ENCODE measurements at places on chromosomes 11 and 22.

GRCh38 chr11:107648242-107648641, 57.3 kb downstream of the ELMOD1 start:
- no peak for DNase-seq

- no peak for DNase-seq
These were observed 17.8 kb downstream of the CD59 start for GRCh38 chr11:33718440-33718839.

GRCh38 chr11:83601201-83601913, 315.2 kb upstream of the CCDC90B start:
- DNase-seq, result no peak

DNA sequence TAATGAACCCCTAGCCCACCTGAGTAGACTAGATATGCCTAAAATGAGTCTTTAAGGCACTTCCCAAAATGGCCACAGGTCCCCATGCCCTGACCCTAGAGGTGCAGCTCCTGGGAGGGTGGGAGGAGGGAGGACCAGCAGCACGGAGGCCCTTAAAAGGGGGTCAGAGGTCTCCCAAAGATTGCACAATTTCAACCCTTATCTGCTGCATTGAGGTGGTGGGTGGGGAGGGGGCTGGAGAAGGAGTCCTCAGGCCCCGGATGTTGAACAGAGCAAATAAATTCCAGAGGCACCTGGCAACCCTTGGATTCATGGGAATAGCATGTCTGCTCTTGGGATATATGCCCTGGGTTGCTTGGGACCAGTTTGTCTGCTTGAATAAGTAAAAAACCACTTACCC, 57.6 kb downstream of the NAV2 start:
- no peak for DNase-seq

DNA sequence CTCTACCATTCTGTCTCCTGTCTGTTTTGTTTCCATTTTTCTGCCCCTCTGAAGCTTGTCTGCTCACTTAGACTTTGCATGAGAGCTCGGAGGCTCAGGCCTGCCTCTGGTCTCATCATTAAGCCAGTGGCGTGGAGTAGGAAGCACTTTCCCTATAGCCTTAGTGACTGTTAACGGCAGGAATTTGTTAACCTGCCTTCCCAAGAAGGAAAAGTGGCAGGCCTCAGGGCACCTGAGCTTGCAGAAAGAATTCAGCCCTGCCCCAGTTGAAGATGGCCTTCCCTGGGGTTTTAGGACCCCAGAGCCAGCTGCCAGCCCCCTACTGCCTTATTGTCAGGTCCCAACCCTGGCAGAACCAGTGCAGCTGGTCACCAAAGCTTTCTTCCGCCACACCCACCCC, 93.2 kb downstream of the PKNOX2 start:
- no peak for DNase-seq

DNA sequence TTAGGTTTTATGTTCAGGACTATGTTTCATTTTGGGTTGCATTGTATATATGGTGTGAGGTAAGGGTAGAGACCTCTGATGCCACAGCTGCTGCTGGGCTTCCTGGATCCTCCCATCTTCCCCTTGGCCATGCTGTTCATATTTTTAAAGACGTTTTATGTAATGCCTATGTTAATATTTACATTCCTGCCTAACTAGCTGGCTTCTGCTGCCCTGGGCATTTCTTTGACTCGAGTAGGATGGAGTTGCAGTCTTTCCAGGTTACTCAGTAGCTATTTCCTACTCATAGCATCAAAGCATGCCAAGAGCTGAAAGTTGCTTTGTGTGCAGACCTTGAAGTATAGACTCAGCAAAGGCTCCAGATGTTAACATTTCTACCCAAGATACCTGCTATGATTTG, 220.5 kb upstream of the CADM1 start:
- DNase-seq, result no peak

- no peak for DNase-seq
These were observed 829.3 kb downstream of the TBC1D22A start for GRCh38 chr22:47591709-47592108.

DNA sequence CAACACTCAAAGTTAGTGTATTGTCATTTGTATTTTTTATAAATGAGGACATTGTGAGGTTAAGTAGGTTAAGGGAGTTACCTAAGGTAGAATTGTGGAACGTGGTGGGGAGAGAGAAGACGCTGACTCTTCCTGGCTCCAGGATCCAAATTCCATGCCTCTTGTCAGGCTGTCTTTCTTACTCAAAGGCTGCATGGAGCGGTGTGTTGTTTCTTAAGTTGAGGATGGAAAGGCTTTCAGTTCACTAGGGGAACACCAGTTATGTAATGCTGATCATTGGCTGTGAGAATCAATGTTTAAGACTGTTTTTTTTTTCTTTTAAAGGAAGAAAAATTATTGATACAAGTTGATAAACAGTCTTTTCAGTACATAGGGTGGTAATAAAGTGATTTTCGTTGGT, 2.9 kb downstream of the UBE2L3 start:
- DNase-seq, result no peak

- DNase-seq, result no peak
These were observed 332.7 kb downstream of the CASP12 start for GRCh38 chr11:104565583-104565961.

DNA sequence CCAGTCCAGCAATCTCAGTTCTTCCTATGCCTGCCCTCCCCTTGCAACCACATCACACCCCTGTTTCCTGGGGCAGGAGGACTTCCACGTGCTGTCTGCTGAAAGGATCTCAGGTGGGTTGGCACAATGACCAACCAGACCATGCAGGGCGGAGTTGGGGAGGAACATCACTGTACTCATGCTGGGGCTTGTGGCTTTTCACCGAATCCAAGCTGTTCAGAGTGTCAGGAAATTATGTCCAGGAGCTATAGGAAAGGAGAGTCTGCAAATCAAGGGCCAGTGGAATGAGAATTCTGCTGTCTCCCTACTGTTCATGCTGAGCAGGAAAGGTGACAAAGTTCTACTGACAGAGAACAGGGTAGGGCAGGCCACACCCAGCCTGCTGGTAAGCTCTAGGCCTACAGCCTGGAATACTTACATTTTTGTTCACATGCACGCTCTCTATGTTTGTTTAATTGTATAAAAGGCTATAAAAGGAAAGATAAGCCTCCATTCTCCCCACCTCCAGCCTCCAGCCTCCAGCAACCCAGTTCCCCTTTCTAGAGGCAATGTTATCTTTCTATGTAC, 1.7 kb upstream of the PLAAT2 start:
- DNase-seq, result no peak

- no peak for DNase-seq
These were observed 58.6 kb downstream of the APOL1 start for GRCh38 chr22:36311386-36312085.

- DNase-seq, result peak; percentile 6
These were observed 433.2 kb downstream of the GUCY1A2 start for GRCh38 chr11:106585061-106585460.

GRCh38 chr11:44189986-44190882, 94.8 kb downstream of the EXT2 start:
- DNase-seq, result no peak

- no peak for DNase-seq
These were observed 9.8 kb upstream of the SEC14L6 start for GRCh38 chr22:30556388-30556787.

DNA sequence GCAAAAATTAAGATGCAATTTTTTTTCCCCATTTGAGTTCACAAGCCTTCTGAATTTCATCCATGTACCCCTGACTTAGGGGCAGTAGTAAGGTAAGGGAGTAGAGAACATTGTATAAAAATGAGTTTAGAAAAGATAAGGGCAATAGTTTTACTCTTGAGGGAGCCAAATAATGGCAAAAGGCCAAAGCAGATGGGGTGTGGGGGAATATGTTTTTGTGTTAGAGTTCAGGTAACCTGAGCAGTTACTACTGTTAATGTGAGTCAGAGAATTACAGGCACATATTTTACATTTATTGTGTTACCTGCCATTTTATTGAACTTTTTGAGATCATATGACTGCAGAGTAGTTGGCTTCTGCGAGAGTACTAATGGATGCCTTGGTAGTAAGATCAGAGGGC, 3.1 kb downstream of the EED start:
- peak; percentile 12 for DNase-seq

DNA sequence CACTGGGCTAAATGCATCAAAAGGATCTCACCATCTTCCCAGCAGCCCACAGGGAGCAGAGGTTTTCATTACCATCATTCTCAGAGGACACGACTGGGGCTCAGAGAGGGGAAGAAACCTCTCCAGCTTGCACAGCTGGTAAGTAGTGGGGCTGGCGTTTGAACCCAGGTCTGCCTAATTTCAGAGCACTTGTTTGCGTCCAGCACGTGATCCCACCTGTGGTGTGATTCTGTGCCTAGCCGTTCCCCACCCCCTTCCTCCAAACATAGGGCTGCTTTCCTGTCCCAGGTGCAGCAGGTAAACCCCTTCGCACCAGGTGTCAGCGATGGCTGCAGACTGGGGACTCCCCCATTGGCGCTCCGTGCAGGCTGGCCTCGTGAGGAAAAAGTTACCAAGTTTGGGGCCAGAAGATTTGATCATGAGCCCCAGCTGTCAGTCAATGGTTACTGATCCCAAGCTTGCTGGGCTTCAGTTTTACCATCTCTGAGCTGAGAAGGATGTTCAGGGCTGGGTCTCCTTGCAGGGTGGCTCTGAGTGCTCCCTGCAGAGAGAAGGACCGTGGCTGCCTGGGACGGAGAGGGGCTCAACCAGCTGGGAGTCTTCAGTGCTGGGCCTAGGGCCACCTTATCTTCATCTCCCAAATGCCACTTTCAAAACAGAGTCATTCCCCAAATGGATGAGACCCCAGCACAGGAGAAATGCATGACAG, 445.6 kb downstream of the TBC1D22A start:
- DNase-seq, result no peak

DNA sequence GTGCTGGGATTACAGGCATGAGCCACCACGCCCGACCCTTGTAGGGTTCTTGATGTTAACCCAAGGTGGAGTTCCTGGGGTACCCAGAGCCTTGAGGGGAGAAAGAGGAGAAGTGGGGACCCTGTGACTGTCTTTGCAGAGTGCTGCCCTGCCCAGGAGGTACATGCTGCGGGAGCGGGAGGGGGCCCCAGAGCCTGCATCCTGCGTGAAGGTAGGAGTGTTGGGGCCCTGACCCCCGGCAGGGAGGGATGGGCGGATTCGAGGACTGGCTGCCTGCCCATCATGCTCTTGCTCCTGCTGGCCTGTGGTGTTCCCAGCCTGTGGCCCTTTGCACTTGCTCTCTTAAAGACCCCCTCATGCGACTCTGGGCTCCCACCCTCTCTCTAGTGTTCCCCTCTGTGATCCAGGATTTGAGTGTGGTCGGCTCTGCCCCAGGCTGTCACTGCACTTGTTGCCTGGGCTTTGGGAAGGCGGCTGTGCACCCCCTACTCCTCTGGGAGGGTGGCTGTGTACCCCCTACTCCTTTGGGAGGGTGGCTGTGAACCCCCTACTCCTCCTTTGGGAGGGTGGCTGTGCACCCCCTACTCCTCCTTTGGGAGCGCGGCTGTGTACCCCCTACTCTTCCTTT, 4.5 kb downstream of the SCO2 start:
- DNase-seq, result no peak

DNA sequence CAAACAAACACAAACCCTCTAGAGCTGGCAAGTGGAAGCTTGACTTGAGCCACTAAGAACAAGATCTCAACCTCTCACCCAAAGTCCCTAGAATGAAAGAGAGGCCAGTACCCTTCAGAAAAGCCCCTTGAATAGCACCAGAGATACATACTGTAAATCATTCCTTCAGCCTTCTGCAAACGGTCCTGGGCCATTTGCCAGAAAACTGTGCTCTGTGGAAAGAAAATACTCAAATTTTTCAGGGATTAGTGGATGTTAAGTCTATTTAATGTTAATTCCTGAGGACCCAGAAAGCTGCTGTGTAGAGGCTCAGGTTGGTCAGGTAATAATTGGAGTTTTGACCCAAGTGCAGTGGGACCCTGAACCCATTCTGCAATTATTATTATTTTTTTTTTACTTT, 16.9 kb downstream of the SERPINH1 start:
- no peak for DNase-seq

DNA sequence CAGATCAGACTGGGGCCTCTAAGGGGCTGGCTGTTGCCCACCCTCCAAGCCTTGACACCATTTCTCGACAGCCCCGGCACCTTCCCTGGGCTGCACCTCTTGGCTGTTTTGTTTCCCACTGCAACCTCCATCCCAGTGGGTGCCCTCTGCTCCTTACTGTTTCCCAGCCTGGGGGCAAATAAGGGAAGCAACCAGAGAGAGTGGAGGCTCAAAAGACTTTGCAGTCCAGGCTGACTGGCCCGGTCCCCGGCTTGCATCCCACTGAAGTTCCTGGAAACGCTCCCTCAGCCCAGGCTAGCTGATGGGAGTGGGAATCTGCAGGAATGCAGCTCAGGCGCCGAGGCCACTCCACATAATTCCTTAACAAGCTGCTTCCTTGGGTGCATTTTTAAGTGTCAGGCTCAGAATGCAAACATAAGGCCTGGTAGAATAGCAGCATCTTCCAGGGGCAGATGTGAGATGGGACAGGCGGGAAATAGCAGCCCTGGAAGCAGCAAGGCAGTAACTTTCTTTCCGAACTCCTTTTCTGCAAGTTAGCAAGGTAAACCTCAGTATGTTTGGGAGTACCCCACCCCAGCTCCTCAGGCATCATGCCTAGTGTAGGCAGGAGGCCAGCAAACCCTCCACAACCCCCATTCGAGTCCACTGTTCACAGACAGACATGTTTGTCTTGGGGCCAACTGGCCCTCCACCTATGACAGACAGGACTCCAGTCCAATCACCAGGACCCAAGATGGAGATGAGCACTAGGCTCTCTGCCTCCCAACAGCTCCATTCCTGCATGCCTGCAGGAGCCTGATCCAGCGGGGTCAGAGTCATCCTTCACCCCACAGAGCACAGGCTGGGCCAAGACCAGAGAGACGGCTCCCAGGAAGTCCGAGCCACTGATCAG, 39.3 kb downstream of the RPL27A start:
- DNase-seq, result no peak

GRCh38 chr22:23147617-23148387, 2.5 kb downstream of the RAB36 start:
- DNase-seq, result no peak

DNA sequence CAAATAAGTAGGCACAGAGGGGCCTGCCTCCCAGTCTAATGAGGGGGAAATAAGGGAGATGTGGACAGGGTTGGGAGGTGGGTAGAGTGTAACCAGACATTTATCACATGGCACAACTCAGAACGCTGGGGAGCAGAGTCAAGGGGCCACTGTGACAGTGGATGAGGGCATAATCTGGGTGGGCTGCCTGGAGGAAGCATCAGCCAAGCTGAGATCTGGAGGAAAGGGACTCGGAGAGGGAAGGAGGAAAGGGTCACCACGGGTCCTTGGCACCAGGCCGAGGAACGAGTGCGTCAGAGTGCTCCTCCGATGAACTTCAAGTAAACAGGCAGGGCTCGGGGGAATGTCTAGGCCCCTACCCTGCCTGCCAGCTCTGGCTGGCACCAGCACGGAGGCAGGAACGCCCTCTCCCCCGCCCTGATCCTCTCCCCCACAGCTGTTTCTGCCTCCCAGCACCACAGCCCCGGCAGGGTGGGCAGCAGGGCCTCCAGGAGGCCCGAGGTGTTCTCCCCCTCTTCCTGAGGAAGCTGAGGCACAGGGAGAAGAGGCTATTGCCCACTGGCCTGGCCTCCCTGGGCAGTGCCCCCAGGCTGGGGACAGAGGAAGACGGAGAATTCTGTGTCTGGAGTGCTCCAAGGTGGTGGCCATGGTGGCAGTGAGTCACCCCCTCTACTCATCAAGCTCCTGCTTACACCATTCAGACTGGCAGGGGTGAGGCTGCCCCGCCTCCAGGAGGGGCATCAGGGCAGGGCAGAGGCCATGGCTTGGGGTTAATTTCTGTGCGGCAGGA, 4.2 kb downstream of the ALDH3B1 start:
- no peak for DNase-seq

Data from NCI-H2081 (cell line).